ENCODE measurements at places on chromosomes 11 and 22.

GRCh38 chr11:32581556-32581955, 2.1 kb upstream of the EIF3M start:
- no peak for DNase-seq

GRCh38 chr11:20351751-20352262, 11.7 kb upstream of the HTATIP2 start:
- DNase-seq, result no peak

GRCh38 chr22:49753961-49754695, 73.5 kb downstream of the BRD1 start:
- DNase-seq, result no peak

DNA sequence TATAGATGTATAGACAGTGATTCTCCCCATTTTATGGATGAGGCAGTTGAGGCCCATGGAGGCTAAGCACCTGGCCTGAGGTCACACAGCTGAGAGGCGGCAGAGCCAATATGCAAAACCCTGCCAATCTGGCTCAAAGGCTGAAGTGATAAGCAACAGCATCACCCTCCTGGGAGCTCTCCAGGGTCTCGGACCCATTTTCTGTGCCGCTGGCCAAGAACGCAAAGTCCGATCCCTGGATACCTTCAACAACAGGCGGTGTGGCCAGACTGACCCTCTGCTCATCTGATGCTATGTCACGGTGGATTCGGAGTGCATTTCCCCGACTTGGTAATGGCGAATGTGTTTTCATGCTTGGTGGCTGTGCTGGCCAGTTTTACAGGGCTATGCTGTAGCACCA, 595.0 kb downstream of the TBC1D22A start:
- DNase-seq, result no peak

- DNase-seq, result no peak
These were observed 1382.4 kb downstream of the BRD1 start for GRCh38 chr22:48445113-48445827.

DNA sequence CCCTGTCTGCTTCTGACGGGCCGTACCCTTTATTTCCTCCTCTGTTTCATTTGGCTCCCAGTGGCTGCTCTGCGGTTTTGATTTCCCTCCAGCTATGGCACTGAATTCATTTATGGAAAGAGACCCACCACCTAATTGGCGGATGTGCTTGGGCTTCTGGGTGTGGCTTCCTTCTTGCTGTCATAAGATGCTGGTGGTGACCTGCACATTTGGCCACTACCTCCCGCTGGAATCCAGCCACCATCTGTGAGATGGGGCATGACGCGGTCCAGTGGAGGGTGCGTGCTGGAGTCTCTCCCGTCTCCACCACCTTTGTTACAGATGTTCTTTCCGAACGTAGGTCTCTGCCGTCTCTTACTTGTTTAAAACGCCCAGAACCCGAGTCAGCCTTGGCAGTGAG, 47.7 kb upstream of the FADD start:
- no peak for DNase-seq

- no peak for DNase-seq
These were observed 90.3 kb downstream of the C11orf87 start for GRCh38 chr11:109512249-109512648.

GRCh38 chr11:34926831-34927132, 10.4 kb downstream of the PDHX start:
- no peak for DNase-seq
